ENCODE measurements at places on chromosomes 7 and 10.

GRCh38 chr7:101953248-101953819 is 135.9 kb downstream of the CUX1 start:
- no peak for DNase-seq

GRCh38 chr10:72134785-72135767 is 46.7 kb upstream of the SPOCK2 start:
- DNase-seq = no peak

DNA sequence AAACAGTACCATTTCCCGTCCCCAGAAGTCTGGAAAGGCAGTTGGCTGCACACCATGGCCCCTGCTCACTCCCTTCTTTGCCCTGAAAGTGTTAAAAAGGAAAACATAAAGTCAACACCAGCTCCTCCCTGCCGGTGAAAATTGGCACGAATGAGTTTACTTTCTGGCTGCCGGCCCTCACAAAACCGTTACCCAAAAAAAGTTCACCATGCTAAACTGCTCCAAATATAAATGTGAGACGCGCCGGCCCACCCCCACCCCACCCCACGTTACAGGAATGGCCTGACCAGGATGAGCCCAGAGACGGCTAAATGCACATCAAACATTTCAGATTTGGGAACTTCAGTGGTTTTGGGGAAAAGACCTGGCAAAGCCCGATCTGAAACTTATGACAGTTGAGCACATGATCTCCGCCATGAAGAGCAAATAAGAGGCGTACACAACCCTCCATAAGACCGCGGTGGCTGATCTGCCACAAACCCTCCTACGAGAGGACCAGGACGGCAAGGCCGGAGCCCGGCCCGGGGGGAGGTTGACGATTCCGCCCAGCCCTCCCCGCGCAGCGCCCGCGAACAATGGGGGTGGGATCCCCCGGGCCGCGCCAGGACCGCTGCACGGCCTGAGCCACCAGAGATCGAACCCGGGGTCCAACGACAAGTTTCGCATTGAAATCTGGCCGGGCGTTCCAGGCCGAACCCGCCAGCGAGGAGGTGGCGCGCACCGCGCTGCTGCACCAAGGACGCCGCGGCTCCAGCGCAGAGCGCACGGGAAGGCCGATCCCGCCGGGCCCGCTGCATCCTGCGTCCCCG is 952 bp downstream of the DIP2C start:
- no peak for DNase-seq

DNA sequence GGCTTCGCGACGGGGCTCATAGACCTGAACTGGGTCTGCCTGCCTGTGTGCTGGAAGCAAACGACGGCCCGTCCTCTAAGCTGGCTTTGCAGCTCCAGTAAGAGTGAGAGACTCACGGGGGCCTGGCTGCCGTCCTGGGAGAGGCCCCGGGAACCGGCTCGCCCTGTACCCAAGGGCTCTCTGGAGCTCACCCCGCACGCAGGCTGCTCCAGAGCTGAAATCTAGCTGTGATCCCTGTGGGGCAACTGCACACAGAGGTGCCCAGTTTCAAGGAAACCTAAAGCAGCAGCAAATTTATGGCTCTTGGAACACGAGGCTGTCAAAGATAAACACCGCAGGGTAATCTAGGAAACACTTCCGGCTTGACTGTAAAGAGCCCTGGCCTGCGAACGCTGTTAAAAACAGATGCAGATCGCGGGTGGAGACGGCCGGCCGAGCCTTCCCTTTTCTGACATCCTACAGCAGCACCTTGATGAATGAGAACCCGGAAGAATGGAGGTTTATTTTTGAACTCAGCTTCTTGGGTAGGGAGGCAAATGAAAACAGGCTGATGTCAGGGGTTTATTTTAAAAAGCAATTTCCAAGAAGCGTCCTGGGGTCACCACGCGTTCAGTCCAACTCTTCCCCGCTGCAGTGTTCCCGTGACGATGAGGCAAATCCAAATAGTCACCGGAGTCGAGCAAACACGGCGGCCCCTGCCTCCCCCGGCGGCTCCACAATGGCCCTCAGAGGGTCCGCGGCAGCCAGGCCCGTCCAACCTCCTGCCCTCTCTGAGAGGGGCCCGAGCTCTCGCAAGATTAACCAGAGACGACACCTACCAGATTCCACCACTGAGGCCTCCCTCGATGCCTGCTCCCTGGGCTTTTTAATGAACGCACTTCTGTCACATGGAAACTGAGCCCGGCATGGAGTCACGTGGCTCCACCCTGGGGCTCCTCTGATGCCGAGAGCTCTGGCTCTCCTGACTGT is 29.6 kb downstream of the AMZ1 start:
- no peak for DNase-seq

DNA sequence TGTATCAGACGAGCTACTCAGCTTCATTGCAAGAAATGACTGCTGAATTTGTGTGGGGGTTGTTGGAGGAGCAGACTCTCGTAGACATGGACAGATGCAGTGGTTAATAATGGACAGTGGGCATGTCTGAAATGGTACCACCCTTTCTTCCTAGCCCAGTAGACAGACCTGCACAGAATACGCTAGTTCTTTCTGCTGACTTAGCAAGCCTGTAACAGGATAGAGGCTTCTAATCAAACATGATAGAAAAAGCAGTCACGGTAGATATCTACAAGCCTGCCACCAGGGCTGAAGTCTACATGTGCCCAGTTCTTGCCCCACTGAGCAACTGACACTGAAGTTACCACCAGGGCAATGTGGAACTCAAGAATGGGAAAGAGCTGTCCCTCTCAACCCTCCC is 188.0 kb downstream of the FANK1 start:
- DNase-seq = no peak

- no peak for DNase-seq
Measured at GRCh38 chr7:67866054-67866453, 869.4 kb downstream of the TYW1 start.

DNA sequence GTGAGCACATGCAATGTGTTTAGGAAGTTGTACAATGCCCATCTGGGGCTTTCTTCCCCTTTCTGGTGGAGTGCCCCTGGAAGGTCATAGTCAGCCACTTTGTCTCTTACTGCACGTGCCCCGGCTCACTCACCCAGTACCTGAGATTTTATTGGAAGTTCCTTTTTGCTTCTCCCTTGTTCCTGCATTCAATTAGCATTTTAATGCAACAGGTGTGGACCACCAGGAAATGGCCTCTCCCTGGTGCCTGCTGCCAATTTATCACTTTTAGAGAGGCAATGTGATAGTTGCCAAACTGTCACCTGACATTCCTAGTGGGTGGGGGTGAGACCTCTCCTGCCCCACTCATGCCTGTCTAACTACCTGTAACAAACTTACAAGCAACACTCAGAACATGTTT is 293.4 kb upstream of the DKK1 start:
- DNase-seq = no peak

GRCh38 chr10:79479283-79479909 is 32.9 kb upstream of the EIF5AL1 start:
- DNase-seq = no peak

GRCh38 chr7:73737491-73738219 is 947 bp downstream of the ABHD11 start:
- DNase-seq = no peak

GRCh38 chr10:121597504-121598262 is 561 bp downstream of the FGFR2 start:
- DNase-seq = no peak

DNA sequence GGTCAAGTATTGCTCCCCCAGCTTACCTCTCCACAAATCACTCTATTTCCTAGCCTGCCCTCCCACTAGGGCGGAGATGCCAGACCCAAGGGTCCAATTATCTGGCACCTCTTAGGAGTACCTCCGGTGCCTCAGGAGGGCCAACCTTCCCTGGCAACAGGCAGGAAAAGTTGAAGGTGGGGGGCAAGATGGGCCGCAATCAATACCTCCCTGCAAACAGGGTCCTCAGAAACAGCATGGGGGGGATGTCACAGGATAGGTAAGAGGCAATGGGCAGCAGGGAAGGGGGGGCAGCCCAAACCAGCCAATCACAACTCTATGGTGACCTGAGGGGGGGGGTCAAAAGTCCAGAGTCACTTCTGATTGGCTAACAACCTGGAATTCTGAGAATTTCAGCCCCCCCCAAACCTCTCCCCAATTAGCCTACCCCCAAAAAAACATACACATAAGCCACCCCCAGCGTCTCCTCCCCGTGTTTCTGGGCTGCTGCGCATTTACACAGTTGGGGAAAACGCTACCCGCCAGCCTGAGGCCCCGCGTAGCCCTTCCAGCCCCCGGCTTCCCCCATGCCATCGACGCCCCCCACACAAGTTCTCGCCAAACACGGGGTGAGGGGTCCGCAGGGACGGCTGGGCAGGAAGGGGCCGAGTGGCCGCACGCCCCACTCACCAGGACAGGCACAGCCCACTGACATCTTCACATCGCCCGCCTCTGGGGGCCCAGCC is 589 bp downstream of the LDB1 start:
- peak; percentile 34 for DNase-seq

GRCh38 chr10:7117806-7118674 is 292.8 kb downstream of the SFMBT2 start:
- DNase-seq = no peak

- no peak for DNase-seq
Measured at GRCh38 chr7:138608275-138608674, 92.9 kb downstream of the SVOPL start.

- no peak for DNase-seq
Measured at GRCh38 chr10:14254368-14254767, 76.4 kb downstream of the FRMD4A start.

GRCh38 chr10:118868589-118868988 is 113.8 kb upstream of the CACUL1 start:
- no peak for DNase-seq

GRCh38 chr7:66326501-66327215 is 121.5 kb downstream of the TPST1 start:
- DNase-seq = no peak

DNA sequence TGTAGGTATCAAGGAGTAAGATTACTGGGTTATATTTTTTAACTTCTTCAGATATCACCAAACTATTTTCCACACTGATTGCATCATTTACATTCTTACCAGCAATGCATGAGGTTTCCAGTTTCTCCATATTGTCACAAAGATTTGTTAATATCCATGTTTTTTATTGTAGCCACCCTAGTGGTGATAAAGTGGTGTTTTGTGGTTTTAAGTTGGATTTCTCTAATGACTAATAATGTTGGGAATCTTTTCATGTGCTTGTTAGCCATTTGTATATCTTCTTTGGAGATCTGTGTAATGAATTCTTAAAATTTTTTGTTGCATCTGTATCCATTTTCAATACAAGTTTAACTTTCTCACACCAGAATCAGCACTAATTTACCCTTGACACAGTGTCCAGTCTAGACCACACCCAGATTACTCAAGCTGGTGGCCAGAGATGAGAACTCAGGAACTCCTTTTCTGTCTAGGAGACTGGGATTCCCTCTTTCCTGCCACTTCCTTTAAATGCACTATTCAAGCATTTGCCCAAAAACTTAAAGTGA is 67.0 kb upstream of the PLXDC2 start:
- DNase-seq = no peak
